CD4-positive, alpha-beta T cell (primary cell): ENCODE measurements at places on chromosomes 6 and 20.

DNA sequence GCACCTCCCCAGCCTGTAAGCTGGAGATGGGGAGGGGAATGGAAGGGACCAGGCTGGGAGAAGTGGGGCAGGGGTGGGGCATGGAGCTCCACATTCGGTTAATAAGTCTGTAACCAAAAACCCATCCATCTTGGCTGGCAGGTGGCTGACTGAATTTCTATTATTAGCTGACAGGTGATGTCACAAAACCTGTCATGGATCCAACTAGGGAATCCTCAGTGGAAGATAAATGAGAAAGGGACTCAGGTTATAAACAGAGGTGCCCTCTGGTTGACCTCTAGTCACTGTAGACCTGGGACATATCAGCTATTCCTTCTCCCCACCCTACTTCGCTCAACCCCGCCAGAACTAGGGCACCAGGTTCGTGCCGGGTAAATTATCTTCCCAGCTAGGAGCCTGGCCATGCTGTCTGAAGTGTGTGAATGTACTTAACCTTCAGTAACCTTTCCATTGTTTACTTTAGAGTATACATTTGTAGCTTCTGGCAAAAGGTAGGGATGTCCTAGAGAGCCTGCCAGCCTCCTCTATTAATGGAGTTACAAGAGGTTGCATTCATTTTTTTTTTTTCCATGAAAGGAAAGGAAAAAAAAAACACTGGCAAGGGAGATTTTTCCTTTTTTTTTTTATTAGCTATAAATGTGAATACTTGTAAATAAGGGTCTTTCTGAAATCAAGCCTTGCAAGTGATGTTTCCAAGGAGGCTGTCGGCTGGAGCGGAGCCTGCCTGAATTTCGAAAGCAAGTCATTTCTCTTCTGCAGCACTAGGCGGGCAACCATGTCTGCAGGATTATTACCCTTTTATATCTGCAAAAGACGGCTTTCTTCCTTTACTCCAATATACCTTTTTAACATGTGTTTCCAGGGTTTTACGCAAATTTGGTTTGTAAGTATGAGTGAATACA lies 135.9 kb downstream of the TMEM242 start:
- no peak for DNase-seq

DNA sequence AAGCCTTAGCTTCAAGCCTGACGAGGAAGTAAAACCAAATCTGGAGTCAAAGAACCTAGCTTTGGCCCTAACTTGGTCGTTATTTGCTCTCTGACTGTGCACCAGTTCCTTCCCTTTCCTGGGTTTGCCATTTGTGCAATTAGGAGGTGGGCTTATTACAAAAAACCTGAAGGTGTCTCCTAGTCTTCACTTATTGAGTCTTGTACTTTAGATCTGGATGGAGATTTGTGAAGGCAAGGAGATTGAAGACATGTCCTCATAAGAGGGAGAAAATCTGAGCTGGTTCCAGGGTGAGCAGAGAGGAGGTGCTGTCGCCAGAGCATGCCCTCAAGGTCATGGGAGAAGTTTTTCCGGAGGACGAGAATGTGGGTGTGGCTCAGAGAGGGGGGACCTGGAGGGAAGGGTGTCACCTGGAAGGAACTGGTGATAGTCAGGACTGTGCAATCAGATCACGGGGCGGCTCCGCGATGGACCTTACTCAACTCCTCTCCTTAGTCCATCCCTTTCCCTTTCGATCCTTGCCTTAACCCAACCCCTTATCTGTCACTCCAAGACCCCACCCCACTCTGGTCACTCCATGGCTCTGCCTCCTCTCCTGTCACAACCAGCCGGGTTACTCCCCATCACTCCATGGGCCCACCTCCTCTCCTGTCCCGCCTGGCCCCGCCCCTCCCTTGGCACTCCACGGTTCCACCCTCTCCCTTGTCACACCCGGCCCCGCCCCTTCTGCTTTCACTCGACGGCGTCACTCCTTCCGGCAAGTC lies 588 bp upstream of the ACSS2 start:
- DNase-seq = no peak

GRCh38 chr6:130167655-130168054 lies 55.1 kb downstream of the SAMD3 start:
- DNase-seq = no peak

DNA sequence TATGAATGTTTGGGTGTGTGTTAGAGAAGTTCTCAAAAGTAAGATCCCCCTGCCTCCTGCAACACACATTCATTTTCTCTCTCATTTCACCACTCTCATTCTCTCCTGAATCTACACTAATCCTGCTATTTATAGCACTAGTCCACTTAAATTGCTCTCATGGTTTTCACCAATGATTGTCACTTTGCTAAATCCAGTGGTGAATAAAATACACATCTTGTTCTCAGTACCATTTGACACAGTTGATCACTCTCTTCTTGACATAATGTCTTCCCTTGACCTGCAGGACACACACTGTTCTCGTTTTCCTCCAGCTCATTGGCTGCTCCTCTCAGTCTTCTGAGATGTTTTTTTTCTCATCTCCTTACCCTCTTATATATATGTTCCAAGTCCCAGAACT lies 32.1 kb downstream of the TENT5A start:
- no peak for DNase-seq

GRCh38 chr6:69866351-69866769 lies at the start of gene COL19A1:
Gene COL19A1, plus strand, starts transcription at chr6:69866556. Its CDS starts 13,012 bp downstream, at chr6:69879568.
- DNase-seq = peak; percentile 11

DNA sequence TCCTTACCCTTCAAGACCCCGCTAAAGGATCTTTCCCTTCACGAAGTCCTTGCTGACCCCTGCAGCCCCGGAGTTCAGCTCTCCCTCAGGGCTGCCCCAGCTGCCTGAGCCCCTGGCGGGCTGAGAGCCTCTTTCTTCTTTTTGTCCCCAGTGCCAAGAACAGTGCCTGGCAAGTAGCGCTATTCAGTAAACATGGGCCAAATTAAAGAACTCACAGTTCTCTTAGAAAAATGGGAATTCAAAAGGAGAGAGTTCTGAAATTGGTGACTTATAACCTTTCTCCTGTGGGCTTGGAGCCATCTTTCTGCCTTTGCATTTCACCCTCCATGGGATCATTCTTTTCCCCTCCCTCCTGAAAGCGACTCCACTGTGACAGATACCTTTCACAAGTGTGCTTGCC lies 227.2 kb downstream of the TMEM242 start:
- DNase-seq = no peak

- no peak for DNase-seq
These were observed 50.0 kb downstream of the SASH1 start for GRCh38 chr6:148392671-148393070.

- DNase-seq = no peak
These were observed 7.4 kb upstream of the TJAP1 start for GRCh38 chr6:43469947-43470346.

DNA sequence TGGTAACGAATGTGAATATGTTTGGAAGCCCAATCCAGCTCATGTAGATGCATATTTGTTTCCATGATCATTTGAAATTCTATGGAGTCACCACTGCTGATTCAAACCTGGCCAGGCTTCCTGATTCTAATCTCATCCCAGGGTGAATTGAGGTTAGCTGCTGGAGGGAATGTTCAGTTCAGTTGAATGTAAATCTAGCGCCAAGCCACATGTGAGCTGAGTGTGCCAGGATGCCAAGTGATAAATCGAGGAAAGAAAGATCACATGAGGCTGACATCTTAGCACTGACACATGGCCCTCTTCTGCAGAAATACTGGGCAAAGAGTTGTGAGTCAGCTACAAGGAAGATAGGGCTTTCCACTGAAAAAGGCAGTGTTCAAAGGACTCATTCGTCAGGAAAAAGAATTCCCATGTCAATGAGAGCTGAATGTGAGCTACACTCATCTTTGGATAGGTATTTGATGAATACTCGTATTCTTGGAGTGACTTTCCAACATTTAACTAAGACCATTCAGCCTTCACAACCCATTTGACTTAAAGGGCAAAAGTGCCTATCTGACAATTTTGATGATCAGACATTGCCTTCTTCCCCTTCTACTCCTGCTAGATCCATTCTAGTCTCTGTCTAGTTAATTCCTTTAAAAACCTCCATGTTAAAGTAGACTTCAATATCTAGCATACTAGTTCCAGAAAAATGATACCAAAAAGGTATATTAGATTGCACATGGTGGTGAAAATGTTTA lies 172.1 kb downstream of the MTFR2 start:
- no peak for DNase-seq

DNA sequence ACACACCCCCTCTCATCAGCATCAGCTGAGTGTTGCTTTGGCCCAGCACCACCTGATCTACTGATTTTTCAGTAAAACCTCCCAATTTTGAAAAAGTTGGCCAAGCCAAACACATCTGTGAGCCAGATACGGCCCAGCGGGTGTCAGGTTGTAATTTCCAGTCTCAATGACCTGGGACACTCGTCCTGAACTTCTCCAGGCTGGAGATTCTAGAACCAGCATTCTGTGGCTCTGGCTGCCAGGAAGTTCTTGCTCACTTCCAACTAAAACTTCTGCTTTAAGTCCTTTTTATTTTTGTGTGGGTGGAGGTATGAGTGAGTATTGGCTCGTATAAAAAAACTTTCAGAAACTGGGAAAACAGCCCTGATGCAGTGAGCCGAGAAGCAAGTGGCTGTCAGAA lies 5.1 kb downstream of the KIAA1755 start:
- no peak for DNase-seq

DNA sequence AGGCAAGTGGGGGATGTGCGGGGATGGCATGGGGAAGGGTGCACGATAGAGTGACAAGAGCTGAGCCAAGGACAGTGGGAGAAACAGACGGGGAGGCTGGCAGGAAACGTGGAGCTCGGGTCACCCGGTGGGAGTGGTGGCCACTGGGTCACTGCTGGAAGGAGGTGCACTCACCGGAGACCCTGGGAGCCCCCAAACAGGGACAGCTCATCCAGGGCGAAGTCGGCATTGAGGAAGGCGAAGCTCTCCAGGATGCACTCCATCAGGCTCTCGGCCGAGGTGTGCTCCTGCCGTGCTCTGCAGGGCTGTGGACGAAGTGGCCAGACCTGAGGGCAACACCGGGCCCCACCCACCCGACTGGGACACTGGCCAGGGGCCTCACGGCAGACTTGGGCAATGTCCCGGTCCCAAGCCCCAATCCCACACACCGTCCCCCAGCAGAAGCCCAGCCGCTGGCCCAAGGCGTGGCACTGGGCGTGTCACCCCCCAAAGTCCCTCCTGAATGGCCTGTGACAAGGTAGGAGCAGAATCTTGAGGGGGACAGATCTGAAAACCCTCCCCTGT lies 87.3 kb downstream of the PTPN1 start:
- no peak for DNase-seq

DNA sequence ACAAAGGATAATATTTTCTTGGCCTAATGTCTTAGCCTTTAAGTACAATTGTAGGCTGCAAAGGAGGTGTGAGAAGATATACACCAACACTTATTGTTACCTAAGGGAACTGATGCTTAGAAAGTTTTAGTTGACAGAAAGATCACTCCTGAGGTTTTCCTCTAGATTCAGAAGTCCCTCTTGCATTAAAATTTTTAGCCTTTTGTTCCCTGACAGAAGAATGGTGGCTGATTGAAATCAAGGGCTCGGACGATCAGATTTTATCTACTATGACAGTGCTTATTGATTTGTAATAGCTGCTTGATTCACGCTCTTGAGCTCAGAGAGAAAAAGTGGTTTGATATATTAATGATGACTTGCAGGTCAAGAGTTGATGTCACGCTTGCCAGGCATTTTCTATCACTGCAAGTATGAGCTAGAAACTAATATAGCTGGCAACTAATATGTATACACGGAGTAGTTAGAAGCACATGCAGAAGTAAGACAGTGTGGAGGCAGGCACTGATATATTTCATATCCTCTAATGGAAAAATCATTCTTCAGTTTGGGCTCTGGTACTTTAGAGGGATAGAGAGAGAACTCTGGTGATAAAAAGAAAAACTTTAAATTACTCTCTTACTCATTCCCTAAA lies 246.6 kb upstream of the ID4 start:
- no peak for DNase-seq

DNA sequence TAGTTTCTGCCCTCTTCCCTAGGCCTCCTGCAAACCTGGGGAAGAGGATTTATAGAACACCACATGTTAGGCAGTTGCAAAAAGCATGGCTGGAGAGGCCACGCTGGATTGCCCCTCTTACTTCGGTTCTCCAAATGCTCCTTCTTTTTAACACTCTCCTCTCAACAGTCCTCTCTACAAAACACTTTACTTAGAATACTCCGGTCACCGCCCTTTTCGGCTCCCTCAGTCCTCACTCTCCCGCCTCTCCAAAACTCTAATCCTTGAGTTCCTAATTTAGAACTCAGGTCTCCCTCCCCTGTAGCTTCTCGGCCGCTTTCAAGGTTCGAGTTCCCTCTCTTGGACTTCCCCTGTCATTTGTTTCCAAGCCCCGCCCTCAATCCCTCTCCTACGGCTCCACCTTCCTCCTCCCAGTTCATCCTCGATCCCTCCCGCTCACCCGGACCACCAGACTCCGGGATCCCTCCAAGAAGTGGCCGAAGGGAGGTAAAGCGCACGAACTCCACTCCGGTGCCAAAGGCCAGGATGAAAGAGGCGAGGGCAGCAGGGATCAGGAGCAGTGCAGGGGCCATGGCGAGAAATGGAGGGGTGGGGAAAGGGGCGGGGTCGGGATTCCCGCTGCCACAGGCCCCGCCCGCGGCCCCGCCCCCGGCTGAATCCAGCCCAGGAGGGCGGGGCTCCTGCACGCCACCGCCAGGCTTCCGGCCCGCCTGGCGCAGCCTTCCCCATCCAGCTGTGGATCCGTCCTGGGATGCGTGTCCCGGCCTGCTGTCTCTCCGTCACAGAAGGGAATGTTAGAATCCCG lies at the start of gene NRM:
Gene NRM, minus strand, starts transcription at position 582 of the 805 bp plus-strand sequence. Its CDS starts 10 bp downstream, at position 572.
- peak; percentile 38 for DNase-seq

- DNase-seq = peak; percentile 58
These were observed 16.2 kb downstream of the GABRR2 start for GRCh38 chr6:89298680-89299465.

GRCh38 chr6:166588691-166589336 lies 2.3 kb upstream of the RAMACL start:
- DNase-seq = no peak

- DNase-seq = no peak
These were observed 157.8 kb downstream of the RCAN2 start for GRCh38 chr6:46333481-46333880.

GRCh38 chr6:169723991-169724493 lies 258 bp downstream of the PHF10 start:
- DNase-seq = peak; percentile 14

DNA sequence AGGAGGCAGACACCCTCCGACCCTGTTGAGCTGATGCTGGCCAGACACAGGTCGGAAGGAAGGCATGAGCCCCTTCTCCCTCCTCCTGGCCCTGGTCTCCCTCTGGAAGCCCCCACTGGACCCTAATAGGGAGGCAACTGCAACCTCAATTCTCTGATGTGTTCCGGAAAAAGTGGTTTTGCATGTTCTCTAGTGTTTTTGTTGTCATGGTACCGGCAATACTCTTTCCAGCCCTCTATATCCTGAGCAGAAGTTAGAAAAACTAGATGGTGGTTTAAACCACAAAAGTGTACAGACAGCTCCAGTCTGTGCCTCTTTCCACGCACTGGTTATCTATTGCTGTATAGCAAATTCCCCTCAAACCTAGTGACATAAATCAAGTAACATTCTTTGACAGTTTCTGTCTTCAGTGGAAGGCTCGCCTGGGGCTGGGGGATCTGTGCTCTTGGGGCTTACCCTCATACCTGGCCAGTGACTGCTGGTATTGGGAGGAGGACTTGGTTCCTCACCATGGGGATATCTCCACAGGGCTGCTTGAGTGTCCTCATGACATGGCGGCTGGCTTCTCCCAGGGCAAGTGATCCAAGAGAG lies 37.0 kb downstream of the SYTL3 start:
- DNase-seq = peak; percentile 92

- DNase-seq = no peak
These were observed at the start of gene RBM24 for GRCh38 chr6:17281100-17281496. Gene RBM24, plus strand, starts transcription at chr6:17281361. Its CDS starts 221 bp downstream, at chr6:17281582.

GRCh38 chr6:53986721-53987521 lies 124.3 kb upstream of the MLIP start:
- no peak for DNase-seq
